G401 (cell line): ENCODE measurements at places on chromosomes 3 and 15. TPM values are rescaled to one million over a fixed set of nuclear protein-coding genes. Genes with fewer than 3 reads are reported as not detected.

DCP1A gene
- total RNA-seq, result 17.8 and 29.8 TPM in 2 replicates

DNA sequence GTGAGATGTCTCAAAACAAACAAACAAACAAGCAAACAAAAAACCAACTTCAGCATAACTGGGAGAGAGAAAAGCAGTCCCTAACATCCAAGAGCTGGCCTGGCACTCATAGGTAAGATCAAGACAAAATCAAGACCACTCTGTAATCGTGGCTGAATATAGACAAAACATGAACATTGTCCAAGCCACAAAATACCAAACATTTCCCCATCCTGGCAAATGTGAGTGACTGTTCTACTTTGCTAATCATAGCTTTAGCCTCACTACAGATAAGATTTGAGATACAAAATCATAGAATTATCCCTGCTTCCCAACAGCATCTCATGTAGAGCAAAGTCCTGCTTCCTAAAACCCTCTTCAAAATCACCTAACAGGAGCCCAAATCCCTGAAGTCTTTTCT, 116.7 kb upstream of the PRTG start:
- no peak for DNase-seq

CIP2A gene
- total RNA-seq, result 30.2 and 34.3 TPM in 2 replicates

ADAMTSL3 gene
- 0.10 TPM in 1 of 2 replicates, not detected in the other for total RNA-seq

DNA sequence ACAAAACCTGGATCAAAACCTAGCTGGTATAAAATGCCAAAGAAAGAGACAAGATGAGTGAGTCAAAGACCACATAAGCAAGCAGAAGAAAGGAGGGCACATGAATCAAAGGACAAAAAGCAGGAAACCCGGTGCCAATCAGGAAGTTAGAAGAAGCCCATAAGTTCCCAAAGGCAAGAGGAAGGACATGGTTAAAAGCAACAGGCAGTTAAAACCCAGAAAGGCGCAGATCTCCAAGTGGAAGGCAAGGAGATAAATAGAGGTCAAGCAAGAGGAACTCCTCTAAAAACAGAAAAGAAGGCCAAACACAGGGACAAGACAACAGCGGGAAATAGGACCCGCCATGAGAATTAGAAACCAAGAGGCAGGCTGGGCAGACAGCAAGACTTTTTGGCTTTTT, 4.4 kb downstream of the TMOD2 start:
- DNase-seq, result no peak

POPDC2 gene
- 0.06 TPM in 1 of 2 replicates, not detected in the other for total RNA-seq

OR5AC2 gene
- not detected in 2 replicates for total RNA-seq

DNA sequence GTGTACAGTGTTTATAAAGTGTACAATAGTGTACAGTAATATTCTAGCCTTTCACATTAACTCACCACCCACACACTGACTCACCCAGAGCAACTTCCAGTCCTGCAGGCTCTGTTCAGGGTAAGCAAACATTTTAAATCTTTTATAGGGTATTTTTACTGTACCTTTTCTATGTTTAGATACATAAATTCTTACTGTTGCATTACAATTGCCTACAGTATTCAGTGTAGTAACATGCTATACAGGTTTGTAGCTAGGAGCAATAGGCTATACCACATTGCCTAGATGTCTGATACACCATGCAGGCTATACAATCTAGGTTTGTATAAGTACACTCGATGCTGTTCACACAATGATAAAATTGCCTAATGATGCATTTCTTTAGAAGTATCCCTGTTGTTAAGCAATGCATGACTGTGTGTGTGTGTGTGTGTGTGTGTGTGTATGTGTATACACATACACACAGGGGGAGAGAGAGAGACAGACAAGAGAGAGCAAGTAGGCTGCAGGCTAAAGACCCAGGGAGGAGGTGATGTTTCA, 72.5 kb upstream of the PRR23C start:
- no peak for DNase-seq

DNA sequence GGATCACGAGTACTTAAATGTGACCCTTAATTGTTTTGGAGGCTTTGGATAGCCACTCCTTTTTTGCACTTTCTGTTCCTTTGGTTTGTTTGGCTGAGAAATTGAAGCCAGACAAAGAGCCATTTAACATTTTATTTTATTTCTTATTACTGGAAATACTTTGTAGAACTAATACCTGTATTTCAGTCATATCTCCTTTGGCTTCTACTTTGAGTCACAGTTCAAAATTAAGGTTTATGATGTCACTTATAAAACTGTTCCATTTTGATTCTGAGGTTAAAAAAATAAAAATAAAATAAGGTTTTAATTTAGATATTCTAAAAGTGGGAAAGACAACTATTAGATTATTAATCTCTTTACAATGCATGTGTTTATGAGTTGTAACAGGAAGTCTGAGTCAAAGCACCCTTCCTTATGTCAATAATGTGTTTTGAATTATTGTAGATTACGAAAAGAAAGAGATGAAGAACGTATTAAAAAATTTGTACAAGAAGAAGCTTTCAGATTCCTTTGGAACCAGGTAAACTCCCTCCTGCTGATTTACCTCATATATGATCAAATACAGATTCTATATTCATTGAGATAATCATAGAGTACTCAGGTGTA, 16.9 kb upstream of the NXPE3 start:
- no peak for DNase-seq

GRCh38 chr3:134609821-134610431, 40.9 kb downstream of the KY start:
- DNase-seq, result peak; percentile 19

DNA sequence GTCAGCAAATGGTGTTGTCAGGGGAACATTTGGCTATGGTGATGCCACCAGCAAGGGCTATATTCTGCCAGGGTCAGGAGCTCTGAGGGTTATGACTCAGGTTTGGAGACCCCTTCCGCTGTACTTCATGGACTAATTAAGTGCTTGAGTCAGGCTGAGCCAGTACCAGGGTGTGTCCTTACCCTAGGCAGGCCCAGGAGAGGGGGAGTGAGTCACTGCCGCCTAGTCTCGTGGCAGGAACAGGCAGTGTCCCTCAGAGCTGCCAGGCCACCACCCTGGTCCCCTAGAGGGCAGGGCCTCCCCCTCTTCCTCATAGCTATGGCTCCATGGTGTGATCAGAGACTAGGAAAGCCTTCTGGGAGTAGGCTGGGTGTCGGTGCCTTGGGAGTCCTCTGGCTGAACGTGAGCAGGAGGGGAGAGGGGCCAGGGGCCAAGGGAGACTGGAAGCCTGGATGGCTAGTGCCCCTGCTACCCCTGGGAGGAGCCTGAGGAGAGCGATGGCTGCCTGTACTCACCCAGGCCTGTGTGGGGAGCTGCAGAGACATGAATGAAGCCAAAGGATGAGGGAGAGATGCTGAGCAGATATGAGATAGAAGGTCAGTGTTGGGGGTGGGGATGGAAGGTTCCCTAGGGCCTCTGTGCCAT, 10.6 kb downstream of the MAPKAPK3 start:
- no peak for DNase-seq

GRCh38 chr15:57496946-57497869, 94.5 kb upstream of the MYZAP start:
- no peak for DNase-seq

DNA sequence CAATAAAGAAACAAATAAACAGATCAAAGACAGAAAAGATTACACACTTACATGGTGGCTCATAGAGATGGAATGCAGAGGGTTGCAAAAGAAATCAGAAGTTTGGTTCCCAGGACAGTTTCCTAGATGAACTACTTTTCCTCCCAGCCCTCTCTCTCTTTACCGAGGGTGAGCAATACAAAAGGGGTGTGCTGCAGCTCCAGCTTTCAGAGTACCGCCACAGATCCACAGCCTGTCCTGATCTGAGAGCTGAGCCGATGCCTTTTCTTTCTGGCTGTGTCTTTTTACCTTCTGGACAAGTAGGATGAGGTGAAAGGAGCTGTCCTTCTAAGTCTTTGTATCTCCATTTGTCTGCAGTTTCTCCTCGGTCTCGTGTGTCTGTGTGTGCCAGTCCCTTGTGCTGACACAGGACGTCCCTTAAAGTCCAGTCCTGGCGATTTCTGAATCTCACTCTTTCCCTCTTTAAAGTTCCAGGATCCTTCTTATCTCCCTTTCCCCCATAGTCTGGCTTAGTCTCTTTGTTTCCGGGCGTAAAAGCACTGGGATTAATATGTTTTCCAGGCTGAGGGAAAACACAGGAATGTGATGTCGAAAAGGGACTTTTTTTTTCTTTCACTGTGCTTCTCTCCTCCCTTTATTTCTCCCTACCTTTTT, 540 bp downstream of the CCDC80 start:
- no peak for DNase-seq

GRCh38 chr3:73484656-73485248, 140.0 kb downstream of the PDZRN3 start:
- no peak for DNase-seq

DNA sequence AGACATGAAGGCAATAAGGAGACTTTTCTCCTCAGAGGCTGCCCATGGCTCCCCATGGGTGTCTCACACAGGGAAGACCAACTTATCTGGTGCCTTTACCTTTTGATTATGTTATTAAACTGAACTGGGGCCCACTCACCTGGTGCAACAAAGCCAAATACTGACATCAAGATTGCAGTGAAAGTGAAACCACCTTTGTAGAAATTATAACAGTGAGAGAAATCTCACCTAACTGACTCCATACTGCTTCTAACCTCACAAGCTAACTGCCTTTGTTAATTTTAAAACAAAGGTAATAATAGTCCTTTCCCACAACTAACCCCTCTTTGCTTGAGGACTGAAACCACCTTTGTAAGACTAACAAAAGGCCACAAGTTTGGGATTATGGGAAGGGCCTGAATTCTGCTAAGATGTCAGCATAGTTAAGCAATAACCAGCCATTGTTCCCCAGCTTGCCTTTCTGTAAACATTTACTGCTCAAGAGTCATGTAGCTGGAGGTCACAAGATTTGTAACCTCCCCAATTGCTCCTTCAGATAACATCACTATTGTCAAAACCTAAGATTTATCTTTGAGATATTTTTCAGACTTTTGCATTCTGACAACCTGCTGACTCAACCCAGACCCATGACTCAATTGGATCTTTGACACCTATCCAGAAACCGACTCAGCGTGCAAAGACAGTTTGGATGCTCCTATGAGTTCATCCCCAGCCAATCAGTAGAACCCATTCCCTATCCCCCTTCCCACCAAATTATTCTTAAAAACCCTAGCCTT, 420.3 kb upstream of the CFAP20DC start:
- no peak for DNase-seq

BLM gene
- total RNA-seq, result 19.0 and 25.7 TPM in 2 replicates
